ENCODE measurements at places on chromosomes 6 and 20. TPM values are rescaled to one million over a fixed set of nuclear protein-coding genes. Genes with fewer than 3 reads are reported as not detected.

The TBC1D22B gene
- 8.4 TPM for total RNA-seq

The EFCAB8 gene
- total RNA-seq = 0.83 TPM

GRCh38 chr20:623021-623420 is 12.9 kb upstream of the TCF15 start:
- no peak for DNase-seq

GRCh38 chr6:11188161-11188915 is 44.1 kb downstream of the NEDD9 start:
- no peak for DNase-seq

DNA sequence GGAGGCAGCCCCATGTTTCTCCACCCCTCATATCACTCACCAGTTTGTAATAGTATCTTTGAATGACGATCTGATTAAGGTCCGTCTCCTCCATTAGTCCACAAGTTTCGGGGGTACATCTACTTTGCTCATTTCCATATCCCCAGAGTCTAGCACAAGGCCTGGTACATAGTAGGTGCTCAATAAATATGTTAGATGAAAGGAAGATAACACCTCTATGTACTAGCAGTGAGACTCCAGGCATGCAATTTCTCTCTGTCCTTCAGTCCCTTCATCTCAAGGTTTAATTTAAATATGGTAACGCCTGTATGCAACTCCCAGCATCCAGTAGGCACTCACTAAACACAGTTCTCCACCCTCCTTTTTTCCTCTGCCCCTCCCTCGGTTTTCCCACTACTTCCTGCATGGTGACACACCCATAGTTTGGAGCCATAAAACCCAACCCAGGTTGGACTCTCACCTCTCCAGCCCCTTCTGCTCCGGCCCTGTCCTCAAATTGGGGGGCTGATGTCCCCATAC is 461 bp upstream of the HNF4A start:
- no peak for DNase-seq

Data from myocyte (in vitro differentiated cells).